ENCODE measurements at places on chromosomes 3 and 15. TPM values are rescaled to one million over a fixed set of nuclear protein-coding genes. Genes with fewer than 3 reads are reported as not detected.

DNA sequence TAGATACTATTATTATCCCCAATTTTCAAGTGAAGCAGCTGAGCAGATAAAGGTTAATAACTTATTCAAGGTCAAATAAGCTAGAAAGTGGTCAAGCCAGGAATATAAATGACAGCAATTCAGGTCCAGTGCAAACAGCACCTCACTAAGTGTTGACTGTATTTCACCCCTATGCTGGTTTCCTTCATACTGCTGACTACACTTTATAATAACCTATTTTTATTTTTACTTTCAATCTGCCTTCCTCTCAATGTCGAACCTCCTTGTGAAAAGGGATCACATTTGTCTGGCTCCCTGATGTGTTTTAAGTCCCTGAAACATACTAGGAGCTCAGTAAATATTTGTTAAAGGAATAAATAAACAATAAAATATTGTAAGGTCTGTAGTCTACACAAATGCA is 146.1 kb downstream of the NAALADL2 start:
- DNase-seq = no peak

GRCh38 chr3:142976621-142977398 is 13.3 kb upstream of the PAQR9 start:
- no peak for DNase-seq

GRCh38 chr15:48751595-48751994 is 59.3 kb downstream of the CEP152 start:
- DNase-seq = no peak

DNA sequence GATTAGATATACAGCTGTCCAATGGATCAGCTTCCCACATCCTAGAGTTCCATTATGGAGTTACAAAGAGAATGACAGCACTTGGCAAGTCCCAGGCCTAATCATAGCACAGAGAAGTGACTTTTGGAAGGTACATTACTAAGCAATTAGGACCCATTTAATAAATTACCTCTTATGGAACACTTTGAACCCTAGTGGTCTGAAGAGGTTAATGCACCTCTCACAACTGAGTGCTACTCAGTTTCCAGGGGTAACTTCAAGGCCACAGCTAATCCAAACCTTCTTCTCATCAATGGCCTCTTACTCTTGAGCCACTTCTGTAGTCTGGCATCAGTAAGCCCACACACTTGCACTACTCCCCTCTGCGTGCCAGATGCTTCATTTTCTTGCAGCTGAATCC is 34.9 kb upstream of the MEIS2 start:
- peak; percentile 41 for DNase-seq

DNA sequence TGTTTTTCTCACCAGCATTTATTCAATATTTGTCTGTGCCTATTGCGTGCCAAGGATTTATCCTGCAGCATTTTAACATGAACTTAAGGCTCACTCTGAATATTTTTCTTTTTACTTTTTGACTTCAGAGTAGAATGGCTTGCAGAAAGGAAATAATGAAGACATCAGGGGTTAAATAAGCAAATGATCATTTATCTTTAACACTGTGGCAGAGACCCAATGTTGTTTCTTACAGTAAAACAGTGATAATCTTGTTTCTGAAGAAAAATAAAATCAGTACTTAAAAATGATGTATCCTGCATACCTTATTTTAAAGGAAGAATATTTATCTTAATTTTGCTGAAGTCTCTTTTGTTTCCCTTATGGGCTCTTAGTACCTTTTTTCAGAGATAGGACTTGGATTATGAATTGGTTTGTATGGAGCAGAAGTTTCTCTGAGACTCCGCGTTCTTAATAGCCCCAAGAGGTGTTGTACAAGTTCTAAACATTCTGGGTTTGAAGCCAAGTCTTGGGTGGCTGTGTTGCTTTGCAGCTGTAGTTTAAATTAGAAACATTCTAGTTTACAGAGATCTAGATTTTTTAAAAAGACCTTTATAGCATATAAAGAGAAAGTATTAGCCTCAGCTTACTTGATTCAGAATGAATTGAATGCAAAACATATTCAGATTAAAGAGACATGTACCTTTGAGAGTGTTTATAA is 40.5 kb downstream of the COL6A6 start:
- DNase-seq = no peak

DNA sequence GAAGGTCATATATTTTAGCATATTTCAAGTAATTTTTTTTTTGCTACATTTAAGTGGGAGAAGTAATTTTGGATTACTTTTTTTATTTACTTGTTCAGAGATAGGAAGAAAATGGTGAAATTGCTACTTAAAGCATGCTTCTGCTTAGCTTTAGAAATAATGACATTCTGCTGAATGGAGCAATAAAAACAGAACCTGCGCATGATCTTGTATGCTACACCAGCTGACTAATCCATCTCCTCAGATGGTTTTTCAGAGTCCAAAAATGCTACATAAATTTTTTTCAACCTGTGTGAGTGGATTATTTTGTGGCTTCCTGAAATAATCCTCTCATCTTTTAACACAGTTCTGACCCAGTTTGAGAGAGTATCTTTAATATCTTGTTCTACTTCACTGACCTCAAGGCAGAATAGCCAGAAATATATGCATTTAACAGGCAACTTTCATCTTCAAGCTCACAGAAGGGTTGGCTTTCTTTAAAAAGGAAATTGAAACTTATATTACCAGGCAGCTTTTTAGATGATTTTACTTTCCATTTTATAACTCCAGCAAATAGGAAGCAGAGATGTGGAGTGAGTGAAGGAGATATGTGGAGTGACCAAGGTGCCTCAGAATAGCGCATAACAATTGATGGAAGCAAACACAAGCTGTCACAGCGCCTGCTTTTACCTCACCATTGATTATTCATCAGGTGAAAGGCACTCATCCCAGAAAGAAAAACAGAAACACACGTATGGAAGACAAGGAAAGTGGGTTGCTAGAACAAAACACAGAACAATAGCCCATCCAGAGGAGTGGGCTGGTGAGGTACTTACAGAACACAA is 136.6 kb downstream of the TGFBR2 start:
- no peak for DNase-seq

DNA sequence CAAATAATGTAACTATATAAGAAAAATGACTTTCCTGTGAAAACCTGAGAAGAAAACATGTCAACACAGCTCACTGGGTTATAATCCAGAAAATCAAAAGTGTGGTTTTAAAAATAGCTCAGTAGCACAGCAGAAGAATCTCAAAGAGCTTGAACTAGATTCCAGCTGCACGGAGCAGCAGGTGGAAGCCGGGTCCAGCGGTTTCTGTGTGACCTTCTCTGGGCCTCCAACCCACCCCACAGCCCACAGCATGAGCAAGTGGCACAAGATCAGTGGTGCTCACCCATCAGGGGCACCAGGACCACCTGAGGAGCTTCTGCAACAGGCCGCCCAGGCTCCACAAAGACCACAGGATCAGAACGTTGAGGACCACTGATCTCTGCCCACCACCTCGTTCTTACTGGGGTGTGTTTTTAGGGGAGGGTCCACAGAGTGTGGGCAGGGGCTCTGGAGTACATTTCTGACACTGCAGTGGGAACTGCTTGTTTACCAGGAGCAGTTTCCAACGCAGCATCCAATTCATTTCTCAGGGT is 23.2 kb downstream of the SLC41A3 start:
- no peak for DNase-seq

EPHB3 gene
- not detected for total RNA-seq

Data from OCI-LY7 (cell line).